ENCODE measurements at places on chromosomes 3 and 15.
A peak's percentile ranks its signal among the peaks of the same experiment; 100 is the strongest.

GRCh38 chr15:27081676-27082418, 110.9 kb downstream of the GABRG3 start:
- DNase-seq = no peak

GRCh38 chr3:184579513-184579912, 17.9 kb downstream of the EPHB3 start:
- no peak for DNase-seq

GRCh38 chr3:182440101-182440500, 353.2 kb upstream of the ATP11B start:
- no peak for DNase-seq

DNA sequence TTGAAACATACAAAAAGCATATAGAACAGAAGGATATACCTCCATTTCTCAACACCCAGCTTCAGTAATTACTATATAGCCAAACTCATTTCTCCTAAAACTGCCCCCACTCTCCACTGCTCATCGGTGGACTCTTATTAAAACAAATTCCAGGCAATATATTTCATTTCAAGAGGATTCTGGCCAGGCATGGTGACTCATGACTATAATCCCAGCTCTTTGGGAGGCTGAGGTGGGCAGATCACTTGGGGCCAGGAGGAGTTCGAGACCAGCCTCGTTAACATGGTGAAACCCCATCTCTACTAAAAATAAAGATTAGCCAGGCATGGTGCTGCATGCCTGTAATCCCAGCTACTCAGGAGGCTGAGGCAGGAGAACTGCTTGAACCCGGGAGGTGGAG, 40.9 kb downstream of the SNX4 start:
- DNase-seq = no peak

GRCh38 chr15:78131295-78132061, at the start of gene CIB2:
TSS of gene CIB2 (minus strand) at chr15:78131445. CDS start at chr15:78131215, 230 bp downstream.
- DNase-seq = peak; percentile 65

DNA sequence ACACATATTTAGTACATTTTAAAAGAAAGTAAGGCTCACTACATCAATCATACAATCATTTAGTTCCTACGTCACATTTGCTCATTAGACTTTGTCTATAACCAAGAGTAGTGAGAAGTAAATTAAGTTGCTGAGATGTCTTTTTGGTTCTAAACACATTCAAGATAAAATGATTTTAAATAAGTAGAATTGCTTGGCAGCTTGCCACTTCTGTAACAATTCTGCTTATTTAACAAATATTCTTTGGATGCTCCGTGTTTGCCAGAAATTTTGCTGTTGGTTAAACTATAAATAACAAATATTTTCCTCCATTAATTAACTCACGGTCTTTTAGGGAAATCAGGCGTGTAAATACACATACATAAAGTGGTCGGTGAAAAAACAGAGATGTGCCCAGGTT, 18.3 kb downstream of the SUCNR1 start:
- DNase-seq = no peak

- DNase-seq = no peak
Observed at GRCh38 chr3:101414121-101414520, 93.7 kb upstream of the IMPG2 start.

DNA sequence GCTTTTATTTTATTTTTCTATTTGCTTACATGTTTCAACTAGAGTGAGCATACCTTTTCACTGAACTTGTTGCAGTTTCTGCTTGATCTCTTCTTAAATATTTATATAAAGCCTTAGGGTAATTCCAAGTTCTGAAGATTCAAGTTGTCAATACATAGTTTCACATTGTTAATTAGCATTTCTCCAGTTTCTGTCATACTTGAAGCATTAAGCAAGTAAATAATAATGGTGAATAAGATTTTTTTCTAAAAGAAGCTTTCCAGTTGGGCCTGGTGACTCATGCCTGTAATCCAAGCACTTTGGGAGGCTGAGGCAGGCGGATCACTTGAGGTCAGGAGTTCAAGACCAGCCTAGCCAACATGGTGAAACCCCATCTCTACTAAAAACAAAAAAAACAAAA, 53.9 kb downstream of the CALML4 start:
- DNase-seq = no peak

DNA sequence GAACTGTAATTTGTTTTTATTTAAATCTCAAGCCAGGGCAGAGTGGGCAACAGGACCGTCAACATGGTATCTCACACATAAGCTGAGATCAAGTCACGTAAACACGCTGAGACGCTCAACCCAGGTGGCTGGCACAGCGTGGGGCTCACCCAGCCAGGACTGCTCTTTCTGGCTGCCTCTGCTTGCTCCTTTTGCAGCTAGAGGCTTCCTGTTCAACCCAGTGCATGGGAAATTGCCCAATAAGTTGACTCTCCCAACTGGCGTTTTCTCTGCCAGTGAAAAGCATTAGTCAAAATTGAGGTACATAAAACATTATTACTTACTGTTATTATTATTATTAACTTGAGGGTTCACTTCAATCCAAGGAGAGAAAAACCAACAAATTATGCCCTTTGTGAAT, 398.1 kb downstream of the NR2F2 start:
- DNase-seq = no peak

DNA sequence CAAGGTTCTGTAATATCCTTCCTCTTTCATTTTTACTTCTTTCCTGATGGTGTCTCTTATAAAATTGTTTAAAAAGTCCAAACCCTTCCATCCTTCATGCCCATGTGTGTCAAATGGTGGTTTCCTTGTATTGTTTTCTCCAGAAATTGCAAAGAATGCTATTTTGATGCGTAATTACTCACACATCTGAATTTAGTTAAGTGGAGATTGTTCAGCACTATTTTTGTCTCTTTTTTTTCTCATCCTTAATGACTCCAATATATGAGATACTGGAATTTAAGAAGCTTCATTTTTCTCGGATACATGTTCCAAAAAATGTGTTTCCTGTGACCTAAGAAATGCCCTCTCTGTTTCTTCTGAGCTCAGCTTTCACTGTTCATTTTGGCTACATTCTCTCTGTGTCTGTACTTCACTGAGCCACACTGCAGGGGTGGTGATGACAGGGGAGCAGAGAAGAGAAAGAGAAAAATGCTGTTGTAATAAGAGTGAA, 799.8 kb downstream of the DIPK2A start:
- DNase-seq = no peak

GRCh38 chr3:99625237-99625622, 13.2 kb upstream of the COL8A1 start:
- no peak for DNase-seq

DNA sequence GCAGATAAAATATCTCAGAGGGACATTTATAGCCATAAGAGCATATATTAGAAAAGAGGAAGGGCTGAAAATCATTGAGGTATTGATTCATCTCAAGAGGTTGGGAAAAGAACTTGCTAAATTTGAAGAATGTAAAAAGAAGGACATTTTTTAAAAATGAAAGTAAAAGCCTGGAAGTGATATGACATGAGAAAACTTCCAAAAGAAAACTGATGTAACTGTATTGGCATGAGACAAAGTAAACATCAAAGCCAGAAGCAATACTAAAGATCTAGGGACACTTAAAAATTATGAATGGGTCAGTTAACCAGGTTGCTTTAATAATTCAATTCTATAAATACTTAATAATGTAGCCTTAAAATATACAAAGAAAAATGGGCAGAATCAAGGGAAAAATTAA, 31.9 kb downstream of the CEP63 start:
- DNase-seq = no peak

DNA sequence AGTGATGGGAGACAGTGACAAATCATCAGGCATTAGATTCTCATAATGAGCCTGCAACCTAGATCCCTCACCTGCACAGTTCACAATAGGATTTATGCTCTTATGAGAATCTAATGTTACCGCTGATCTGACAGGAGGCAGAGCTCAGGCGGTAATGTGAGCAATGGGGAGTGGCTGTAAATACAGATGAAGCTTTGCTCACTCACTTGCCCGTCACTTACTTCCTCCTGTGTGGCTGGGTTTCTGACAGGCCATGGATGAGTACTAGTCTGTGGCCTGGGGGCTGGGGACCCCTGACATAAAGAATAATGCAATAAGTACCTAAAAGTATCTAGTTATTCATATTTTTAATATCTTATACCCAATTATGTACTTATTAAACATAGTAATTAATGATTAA, 15.6 kb downstream of the IQCB1 start:
- DNase-seq = no peak

- no peak for DNase-seq
Observed at GRCh38 chr15:25993506-25993905, 130.4 kb upstream of the ATP10A start.

GRCh38 chr3:70854108-70854507, 541.7 kb upstream of the MDFIC2 start:
- DNase-seq = no peak

- no peak for DNase-seq
Observed at GRCh38 chr3:138861798-138862197, 27.1 kb upstream of the PIK3CB start.

- DNase-seq = no peak
Observed at GRCh38 chr3:176479248-176479647, 718.0 kb downstream of the TBL1XR1 start.

GRCh38 chr15:38531509-38531908, 33.1 kb downstream of the RASGRP1 start:
- no peak for DNase-seq

All from hematopoietic multipotent progenitor cell treated with erythropoietin and hydrocortisone succinate and interleukin-3 and kit ligand, for 17 days (in vitro differentiated cells).